ENCODE measurements at places on chromosomes 1 and 21.

- no peak for DNase-seq
Measured at GRCh38 chr1:20325844-20326420, 35.3 kb downstream of the VWA5B1 start.

DNA sequence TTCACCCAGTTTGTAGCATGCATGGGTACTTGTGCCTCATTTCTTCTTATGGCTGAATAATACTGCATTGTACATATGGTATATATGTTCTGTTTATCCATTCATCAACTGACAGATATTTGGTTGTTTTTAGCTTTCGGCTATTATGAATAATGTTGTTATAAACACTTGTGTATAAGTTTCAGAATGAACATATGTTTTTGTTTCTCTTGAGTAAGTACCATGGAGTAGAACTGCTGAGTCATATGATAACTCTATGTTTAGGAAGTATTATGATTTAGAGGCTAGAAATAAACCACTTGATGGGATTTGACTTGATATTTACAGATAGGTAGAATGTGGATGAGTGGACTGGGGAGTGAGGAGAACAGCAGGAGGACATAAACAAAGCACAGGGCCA, 48.6 kb downstream of the WNT2B start:
- DNase-seq, result no peak

DNA sequence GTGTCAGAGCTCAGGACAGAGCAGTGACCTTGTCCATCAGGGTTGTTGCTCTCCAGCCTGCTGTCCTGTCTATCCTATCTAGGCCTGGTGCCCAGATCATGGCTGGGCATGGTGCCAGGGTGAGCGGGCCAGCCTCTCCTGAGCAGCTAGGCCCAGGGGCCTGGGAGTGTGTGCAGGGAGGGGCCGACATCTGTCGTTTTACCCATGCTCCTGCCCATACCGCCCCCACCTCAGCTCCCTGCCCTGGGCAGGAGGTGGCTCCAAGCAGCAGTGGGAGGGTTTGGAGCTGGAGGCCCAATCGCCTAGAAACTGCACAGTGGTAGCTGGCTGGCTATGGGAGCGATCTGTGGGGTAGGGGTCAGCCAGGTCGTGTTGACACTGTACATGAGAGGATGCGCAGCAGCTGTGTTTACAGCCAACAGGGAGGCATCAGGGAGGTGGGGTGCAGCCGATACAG, 6.5 kb downstream of the INSRR start:
- no peak for DNase-seq

GRCh38 chr1:161085165-161085564, 4.2 kb downstream of the NECTIN4 start:
- DNase-seq, result no peak

- no peak for DNase-seq
Measured at GRCh38 chr1:27416387-27417111, 24.1 kb downstream of the GPR3 start.

GRCh38 chr1:201504179-201504631, 2.7 kb downstream of the CSRP1 start:
- DNase-seq, result no peak

DNA sequence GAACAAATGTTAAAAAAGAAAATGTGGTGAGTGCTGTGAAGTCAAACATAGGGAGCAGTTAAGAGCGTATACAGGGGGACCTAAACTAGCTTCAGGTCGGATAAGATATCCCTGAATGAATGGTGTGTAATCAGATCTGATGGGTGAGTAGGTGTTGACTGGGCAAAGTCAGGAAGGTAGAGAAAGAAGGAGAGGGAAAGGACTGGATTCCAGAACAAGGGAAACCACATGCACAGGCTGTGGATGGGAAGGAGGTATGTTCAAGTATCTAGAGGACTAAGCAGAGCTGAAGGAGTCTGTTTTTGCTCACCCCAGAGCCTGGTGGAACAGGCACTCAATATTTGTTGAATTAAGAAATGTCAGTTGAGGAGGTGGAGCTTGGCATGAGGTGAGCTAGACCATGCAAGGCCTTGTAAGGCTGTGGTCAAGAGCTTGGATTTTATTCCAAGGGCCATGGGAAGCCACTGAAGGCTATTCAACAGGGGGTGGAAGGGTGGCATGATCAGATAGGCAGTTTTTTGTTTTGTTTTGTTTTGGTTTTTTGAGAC, 27.4 kb downstream of the MAP7D1 start:
- no peak for DNase-seq

GRCh38 chr21:41659791-41660560, 106.9 kb downstream of the RIPK4 start:
- no peak for DNase-seq

- DNase-seq, result no peak
Measured at GRCh38 chr1:116435806-116436610, 63.0 kb downstream of the ATP1A1 start.

DNA sequence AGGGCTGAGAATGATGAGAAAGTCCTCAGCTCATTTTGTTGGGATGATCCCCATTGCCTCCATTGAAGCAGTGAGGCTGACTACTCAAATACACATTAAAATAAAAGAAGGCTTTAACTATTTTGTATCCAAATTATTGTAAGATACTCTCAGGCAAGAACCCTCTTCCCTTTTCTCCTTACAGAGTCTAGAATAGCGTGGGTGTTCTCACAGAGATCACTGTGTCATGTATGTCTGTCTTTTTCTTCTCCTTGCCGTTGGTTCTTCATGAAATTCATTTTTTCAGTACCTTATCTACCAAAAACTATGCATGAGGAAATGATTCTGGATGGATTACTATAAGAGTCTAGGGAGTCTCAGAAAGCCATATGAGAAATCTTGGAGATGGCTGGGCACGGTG, 30.1 kb downstream of the SORT1 start:
- no peak for DNase-seq

GRCh38 chr1:81607086-81607485, 193.6 kb upstream of the ADGRL2 start:
- no peak for DNase-seq

DNA sequence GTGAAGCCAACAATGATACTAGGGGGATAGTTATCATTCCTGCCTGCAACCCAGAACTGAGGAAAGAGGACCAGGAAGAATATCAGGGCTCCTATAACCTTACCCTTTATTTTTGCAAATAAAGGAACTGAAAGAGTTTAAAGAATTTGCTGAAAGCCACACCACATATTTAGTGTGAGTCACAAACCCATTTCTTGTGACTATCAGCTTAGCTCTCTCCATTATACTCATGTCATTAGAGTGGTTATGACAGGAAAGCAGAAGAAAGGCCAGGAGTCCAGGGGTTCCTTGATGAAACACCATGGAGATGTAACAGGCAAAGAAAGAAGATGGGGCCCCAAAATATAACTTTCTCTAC, 141.1 kb upstream of the SAMSN1 start:
- no peak for DNase-seq

GRCh38 chr21:26469789-26470188, 103.3 kb downstream of the CYYR1 start:
- DNase-seq, result no peak

GRCh38 chr1:32496127-32496526, 31.3 kb downstream of the ZBTB8B start:
- no peak for DNase-seq

DNA sequence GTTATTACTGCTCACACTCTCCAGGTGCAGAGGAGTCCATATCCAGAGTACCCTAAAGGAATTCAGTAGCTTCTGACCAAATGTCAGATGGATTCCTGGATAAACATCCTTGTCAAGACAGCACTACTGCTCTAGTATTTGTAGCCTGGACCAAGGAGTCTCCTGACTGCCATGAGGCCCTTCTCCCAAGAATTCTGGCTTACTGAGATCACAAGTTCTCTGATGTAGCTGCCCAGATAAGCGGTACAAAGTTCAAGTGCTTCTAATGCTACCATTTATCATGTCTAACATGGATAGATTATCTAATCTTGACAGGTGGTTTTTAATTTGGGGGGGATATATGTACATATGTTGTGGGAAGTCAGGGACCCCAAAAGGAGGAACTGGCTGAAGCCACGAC, 196.6 kb upstream of the HMCN1 start:
- DNase-seq, result no peak

GRCh38 chr21:14284481-14284880, 68.5 kb downstream of the RBM11 start:
- no peak for DNase-seq

DNA sequence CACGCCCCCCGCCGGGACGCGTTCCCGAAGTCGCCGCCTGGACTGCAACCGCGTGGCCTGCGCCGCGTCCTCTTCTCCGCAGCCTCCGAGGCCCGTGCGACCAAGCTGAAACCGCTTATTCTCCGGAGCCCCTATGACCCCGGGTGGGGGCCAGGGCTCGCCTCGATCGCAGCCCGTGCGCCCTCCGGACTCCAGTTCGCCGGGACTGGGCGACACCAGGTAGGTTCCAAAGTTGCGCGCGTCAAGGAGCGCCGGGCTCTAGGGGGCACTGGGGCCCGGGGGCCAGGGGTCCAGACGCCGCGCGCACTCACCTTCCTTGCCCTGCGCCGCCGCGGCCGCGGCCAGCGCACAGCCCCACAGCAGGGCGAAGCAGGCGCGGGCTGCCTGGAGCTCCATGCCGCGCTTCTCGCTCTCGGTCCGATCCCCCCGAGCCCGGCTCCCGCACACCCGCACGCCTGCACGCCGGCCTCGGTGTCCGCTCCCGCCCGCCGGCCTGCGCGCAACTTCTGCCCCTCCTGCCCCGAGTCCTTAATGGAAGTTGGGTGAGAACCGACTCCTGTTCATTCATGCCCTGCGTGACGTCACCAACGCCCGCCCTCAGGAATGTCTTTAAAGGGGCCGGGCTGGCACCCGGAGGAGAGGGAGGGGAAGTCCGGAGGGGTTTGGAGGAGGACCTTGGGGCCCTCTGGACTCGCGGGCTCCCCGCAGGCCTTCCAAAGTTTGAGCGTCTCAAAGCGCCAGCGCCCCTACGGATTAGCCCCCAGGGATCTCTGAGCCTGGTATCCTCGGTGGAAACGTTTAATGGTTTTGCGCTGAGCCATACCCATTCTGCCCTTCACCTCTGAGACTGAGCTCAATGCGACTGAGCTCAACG, at the start of gene EPHA2:
TSS of gene EPHA2 (minus strand) at position 533 of the 874 bp plus-strand sequence. CDS start at position 396, 137 bp downstream.
- no peak for DNase-seq

- DNase-seq, result no peak
Measured at GRCh38 chr1:89739013-89739843, 81.6 kb upstream of the LRRC8D start.
